ENCODE measurements at places on chromosomes 4 and X. TPM values are rescaled to one million over a fixed set of nuclear protein-coding genes. Genes with fewer than 3 reads are reported as not detected.

The UCHL1 gene
- 270 TPM for total RNA-seq

DNA sequence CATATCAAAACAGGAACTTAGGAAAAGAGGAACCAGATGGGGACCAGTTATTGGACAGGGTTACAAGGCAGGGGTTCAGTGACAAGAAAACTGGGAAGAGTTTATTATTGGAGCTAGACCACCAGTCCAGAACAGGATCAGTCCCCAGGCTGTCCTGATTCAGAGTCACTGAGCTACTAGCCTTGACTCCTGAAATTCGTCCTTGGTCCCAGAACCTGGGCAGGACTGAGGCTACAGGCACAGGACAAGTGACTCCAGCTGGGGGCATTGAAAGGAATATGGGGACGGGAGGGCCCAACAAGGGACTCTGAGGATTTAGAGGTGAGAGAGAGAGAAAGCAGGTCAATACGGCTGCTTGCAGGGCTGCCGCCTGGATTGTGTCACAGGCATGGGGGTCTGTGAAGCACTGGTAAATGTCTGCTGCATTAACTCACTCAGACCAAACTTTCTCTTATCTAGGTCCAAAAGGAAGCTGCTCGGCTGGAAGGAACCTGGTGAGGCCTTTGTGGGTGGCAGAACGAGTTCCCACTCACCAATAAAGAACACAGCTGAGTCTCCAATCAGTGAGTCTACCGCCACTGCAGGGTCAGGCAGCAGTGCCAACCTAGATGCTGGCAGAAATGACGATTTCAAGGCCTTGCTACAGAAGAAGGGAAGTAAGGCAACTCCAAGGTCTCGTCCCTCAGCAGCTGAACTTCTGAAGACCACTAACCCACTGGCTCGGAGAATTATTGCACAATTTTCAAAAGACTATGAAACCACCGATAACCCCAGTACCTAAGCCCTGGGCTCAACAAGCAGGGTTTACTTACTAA is 11.3 kb upstream of the RTL5 start:
- DNase-seq = no peak

The RNF150 gene
- total RNA-seq = 23.1 TPM

DNA sequence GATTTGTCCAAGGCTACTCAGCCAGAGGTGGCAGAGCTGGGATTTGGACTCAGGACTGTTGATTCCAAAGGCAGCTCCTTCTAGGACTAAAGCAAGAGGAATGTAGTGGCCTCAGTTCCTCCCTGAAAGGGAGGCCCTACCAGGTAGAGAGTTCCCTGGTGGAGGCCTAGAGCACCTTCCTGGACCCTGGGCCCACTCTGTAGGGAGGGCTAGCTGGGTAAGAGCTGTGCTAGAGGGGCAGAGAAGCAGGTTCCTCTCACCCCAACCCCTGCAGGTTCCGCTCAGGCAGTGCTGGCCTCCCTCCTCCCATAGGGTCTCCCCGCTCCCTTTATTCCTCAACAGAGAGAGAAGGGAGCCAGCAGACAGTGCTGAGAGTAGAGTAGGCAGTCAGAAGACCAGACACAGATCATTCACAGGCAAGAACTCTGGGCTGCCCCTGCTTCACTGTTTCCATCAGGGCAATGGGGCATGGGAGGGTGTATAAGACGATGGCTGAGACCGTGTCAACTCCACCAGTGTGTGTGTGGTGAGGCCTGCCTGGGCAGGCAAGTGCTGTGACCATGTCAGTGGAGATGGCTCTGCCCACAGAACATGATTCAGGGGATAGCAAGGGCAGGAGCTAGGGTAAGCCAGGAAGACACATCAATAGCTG is 12.4 kb upstream of the PJA1 start:
- DNase-seq = no peak

The AFM gene
- 0.26 TPM for total RNA-seq

DNA sequence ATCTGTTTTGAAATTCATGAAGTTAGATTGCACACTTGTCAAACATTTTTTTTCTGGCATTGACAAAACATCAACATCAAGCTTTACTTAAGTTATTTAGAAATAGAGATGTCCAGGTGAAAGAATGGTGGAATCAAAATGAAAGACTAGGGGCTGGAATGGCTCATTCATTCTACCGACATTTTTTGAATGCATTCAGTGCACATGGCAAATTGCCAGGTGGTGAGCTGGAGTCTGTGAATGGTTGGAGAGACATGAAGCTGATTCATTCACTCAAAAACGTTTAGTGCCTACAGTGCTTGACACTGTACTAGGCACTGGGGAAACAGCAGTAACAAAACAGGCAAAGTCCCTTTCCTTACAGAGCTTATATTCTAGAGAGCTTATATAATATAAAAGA is 292.4 kb downstream of the PPP1R2C start:
- DNase-seq = no peak

DNA sequence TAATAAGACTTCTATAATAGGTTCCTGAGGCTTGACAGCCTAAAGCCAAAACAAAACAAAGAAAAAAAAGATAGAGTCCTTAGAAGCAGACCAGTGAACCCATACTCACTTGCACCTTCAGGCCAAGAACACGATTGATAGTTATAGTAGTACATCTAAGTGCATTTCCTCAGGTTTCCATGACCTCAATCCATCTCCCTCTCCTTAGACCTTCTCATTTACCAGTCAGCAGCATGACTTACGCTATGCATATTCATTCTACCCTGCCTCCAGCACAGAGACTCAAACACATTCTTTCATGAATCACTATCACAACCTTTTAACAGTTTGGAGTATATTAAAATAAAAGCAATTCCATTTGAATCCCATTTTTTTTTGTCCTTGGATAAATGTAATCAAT is 855.6 kb downstream of the CCSER1 start:
- no peak for DNase-seq

GRCh38 chrX:136856551-136856950 is 24.0 kb downstream of the RBMX start:
- no peak for DNase-seq

All from progenitor cell of endocrine pancreas (in vitro differentiated cells).